ENCODE measurements at places on chromosomes 4 and X. TPM values are rescaled to one million over a fixed set of nuclear protein-coding genes. Genes with fewer than 3 reads are reported as not detected.

The CYLC1 gene
- total RNA-seq, result not detected

The GAGE12F gene
- not detected for total RNA-seq

The TXK gene
- not detected for total RNA-seq

The FAM47A gene
- total RNA-seq, result not detected

The ARHGAP24 gene
- 17.1 TPM for total RNA-seq

The SOWAHB gene
- 0.13 TPM for total RNA-seq

The PGRMC1 gene
- 97.6 TPM for total RNA-seq

The HMGN5 gene
- 0.78 TPM for total RNA-seq

The TBC1D9 gene
- total RNA-seq, result 13.8 TPM

The FRAS1 gene
- 4.9 TPM for total RNA-seq

The LIMCH1 gene
- 1.4 TPM for total RNA-seq

The RAB41 gene
- not detected for total RNA-seq

The RGN gene
- total RNA-seq, result 2.0 TPM

The TCEAL6 gene
- total RNA-seq, result not detected

The USP51 gene
- 0.65 TPM for total RNA-seq

The TRMT44 gene
- total RNA-seq, result 12.5 TPM

The CLGN gene
- 3.0 TPM for total RNA-seq

The TMPRSS11F gene
- not detected for total RNA-seq

The PPBP gene
- total RNA-seq, result 1.2 TPM

The STPG2 gene
- total RNA-seq, result 0.52 TPM

The SLC4A4 gene
- total RNA-seq, result 2.8 TPM

The ATP8A1 gene
- total RNA-seq, result 0.78 TPM

The NIPAL1 gene
- 3.4 TPM for total RNA-seq

The BANK1 gene
- total RNA-seq, result not detected

The HSD17B13 gene
- total RNA-seq, result 0.24 TPM

The ZCCHC18 gene
- total RNA-seq, result 0.24 TPM

The HHIP gene
- 0.24 TPM for total RNA-seq

The PLP1 gene
- not detected for total RNA-seq

The ODAPH gene
- 0.39 TPM for total RNA-seq

The NUDT11 gene
- 11.4 TPM for total RNA-seq

The H2BW2 gene
- total RNA-seq, result not detected

The APOO gene
- total RNA-seq, result 15.5 TPM
